Stimulated activated CD4-positive, alpha-beta T cell treated with anti-CD3 and anti-CD28 coated beads, Interleukin-1b, Interleukin-23, amount 100 ng/mL, for 1 hour (primary cell): ENCODE measurements at places on chromosomes 6 and 20.
A peak's percentile ranks its signal among the peaks of the same experiment; 100 is the strongest.

DNA sequence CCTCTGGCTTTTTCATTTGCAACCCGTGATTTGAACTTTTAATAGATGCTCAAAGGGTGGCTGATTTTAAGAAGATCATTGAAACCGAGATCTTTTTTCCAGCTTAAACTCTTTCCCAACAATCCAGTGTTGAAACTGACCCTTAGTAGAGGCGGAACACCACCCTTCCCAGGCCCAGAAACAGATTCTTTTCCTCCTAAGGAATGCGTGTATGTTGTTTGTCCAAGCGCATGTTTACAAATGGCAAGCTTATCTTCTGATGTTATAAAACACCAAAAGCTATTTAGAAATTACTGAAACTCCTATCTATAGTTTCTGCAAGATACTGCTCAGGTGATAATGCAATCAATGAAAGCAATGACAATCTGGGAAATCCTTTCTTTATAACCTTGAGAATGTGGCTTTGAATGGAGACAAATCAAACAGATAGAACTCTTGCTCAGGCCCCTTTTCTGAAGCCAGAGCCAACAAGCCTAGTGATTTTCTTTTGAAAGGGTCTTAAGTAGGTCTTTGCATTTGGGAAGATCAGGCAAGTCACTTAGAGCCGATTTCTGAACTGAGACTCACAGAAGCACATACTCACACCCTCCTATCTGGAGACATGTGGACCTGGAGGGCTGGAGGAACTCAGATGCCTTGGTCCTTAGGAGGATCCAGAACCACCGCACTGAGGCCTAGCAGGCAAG is 9.1 kb downstream of the BANF2 start:
- no peak for DNase-seq

DNA sequence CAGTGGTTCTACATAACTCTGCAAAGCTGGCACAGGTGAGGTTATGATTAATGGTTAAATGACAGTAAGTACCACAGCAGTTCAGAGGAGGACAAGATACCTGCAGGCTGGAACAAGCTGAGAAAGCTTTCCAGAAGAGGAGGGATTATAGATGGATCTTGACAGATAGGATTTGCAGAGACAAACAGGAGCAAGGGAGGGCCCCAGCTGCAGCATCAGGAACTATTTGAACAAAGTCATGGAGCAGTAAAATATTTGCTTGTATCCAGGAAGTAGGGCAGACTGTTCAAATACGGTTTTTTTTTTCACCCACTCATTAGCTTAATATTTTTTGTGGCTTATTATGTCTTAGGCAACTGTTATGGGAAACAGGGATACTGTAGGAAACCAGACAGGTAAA is 144.4 kb upstream of the MAN1A1 start:
- no peak for DNase-seq

DNA sequence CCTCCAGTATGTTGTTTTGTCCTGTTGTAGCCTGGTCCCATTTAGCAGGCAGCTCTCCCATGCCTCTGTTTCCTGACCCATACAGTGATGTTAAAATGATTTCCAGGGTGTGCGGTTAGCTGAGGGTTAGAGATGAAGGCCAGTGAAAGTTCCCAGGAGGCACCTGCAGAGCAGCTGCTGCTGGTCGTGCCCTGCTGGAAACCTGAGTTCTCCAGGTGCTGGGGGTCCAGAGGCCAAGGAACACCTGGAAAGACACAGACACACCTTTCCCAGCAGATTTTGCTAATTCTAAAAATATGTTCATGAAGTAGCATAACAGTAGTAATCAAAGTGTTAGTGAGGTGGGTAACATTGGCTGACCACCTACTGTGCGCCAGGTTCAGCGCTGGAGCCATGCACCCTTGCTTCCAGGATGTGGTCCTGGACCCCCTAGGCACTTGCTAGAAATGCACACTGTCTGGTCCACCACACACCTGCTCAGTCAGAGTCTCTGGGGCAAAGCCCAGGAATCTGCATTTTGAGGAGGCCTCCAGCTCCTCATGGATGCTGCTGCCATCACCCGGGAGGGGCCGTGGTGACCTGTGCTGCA is 118.7 kb downstream of the SYNDIG1 start:
- DNase-seq: no peak

DNA sequence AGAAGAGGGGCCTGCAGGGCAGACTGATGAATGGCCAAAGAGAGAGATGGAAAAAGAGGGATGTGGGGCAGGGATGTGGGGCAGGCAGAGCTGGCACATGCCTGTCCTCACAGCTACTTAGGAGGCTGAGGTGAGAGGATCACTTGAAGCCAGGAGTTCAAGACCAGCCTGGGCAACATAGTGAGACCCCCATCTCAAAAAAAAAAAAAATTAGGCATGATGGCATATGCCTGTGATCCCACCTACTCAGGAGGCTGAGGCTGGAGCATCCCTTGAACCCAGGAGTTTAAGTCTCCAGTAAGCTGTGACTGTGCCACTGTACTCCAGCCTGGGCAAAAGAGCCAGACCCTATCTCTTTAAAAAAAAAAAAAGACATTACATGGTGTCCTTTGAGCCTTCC is 34.8 kb downstream of the RNF8 start:
- DNase-seq: no peak

DNA sequence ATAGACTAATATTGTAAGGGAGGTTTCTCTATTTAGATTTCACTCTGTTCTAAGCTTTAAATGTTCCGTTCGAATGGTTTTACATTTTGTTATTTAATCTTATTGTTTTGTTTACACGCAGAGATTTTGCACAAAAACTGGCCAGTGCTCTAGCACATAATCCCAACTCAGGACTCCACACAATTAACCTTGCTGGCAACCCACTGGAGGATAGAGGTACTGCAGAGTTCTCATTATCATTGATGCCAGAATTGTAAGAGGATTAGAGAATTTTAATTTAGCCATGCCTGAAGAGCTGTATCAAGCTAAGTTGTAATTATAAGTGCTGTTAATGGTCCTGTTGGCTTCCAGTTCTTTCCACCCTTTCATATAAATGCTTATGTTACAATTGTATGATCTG is 179.7 kb upstream of the SCGN start:
- no peak for DNase-seq

- DNase-seq: no peak
Observed at GRCh38 chr6:23983735-23984134, 142.3 kb upstream of the NRSN1 start.

- no peak for DNase-seq
Observed at GRCh38 chr6:37308069-37308815, 45.5 kb upstream of the RNF8 start.

GRCh38 chr20:57712341-57712740 is 2.5 kb upstream of the PMEPA1 start:
- DNase-seq: no peak

- no peak for DNase-seq
Observed at GRCh38 chr20:39568109-39568508, 606.0 kb downstream of the DHX35 start.

DNA sequence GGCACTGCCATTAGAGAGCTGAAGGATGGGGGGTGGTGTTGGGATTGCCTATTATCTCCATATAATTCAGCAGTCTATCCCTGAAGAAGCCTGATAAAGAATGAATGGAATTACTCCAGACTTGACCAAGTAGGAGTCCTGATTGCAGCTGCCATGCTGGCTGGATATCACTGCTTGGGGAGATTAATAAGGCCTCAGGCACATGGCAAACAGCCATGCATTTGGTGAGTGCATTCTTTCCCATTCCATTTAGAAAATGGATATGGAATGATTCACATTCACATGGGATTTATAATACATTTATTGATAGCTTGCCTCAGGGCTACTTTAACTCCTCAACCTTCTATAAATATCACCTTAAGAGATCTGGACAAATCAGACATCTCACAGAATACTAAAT is 49.6 kb upstream of the HLA-A start:
- DNase-seq: no peak

- no peak for DNase-seq
Observed at GRCh38 chr20:41228858-41229257, 88.7 kb downstream of the ZHX3 start.

GRCh38 chr20:37190354-37191112 is 11.2 kb upstream of the MROH8 start:
- DNase-seq: no peak

- no peak for DNase-seq
Observed at GRCh38 chr6:46217671-46218131, 46.9 kb upstream of the ENPP5 start.

- DNase-seq: no peak
Observed at GRCh38 chr6:41075651-41076626, 3.2 kb downstream of the NFYA start.

DNA sequence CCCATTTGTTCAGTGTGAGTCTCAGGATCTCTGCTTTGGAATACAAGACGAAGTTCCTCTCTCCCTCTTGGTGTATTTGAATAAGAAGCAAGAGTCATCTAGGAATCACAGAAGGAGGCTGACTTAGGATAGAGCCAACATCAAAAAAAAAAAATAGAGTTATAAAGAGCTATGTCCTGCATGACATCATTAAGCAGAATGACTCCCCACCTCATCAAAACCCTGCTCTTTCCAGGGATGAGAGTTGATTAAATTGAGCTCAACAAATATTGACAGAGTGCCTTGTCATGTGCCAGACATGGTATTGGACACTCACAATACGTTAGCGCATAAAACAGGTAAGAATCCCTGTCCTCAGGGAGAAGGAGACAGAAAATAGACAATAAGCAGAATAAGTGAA is 48.6 kb upstream of the TNFAIP3 start:
- DNase-seq: no peak

GRCh38 chr6:163588220-163588919 is 173.9 kb downstream of the QKI start:
- DNase-seq: no peak

DNA sequence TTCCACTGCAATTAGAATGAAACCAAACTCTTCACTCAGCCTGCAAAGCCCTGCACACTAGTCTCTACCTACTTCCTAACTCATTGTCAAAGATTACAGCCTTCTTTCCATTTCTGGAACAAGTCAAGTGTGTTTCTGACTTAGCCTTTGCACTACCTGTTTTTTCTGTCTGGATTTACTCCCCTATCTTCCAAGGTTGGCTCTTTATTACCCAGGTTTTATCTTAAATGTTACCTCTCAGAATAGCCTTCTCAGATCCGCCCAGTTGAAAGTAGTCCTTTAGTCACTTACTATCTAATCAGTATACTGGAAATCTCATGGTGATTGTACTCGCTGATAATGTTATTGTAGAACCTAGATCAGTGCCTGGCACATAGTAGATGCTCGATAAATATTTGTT is 42.7 kb downstream of the TBPL1 start:
- no peak for DNase-seq

GRCh38 chr6:169048865-169049205 is 204.8 kb downstream of the THBS2 start:
- DNase-seq: no peak

GRCh38 chr6:30769088-30769852 is 24.9 kb upstream of the IER3 start:
- DNase-seq: peak; percentile 72

DNA sequence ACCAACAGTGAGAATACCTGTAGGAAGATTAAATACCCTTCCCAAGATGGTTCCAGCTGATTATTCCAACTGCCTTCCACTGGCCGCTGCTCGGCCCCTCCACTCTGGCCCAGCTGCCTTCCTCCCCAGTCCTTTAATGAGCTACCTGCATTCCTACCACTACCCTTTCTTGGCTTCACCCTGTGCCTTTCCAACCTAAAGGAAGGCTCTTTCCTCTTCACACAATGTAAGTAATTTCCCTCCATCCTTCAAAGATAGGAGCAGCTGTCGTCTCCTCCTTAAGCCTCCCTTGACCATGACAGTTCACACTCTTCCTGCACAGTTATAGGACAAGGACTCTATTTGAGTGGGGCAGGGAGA is 16.2 kb upstream of the SNX9 start:
- DNase-seq: no peak

DNA sequence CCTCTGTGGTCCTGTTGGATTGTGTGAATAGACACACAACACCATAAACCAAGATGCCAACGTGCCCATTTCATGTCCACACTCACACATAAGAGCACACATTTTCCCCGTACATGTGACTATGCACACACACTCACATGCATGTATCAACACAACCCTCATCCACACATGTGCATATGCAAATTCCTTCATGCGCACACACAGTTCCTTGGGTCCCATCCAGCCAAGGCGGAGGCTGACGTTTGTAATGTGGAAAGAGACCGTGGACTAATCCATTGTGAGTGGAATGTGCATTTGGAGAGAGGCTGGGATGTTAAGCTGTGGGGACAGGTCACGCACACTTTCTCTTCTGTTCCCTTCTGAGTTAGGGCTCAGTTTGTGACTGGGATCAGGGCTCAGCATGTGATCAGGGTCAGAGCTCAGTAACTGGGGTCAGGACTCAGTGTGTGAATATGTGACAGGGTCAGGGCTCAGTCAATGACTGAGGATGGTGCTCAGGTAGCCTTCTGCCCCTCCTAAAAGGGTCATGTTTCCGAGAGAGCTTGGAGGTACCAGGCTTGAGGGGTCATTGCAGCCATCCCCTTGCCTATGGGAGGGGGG is 628 bp upstream of the BPIFB2 start:
- DNase-seq: no peak

DNA sequence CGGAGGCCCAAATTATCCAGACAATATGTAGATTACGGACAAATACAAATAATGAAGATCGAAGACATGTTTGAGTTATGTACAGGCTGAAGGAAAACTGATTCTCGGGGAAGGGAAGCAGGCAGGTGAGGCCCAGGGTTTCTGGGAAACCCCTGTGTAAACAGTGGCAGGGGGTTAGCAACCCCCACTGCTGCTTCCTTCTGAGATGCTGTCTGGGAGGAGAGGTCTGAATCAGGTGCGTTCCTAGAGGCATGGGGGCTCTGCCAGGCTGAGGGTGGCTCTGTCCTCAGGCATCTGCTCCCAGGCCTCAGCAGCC is 7.2 kb upstream of the MDGA1 start:
- DNase-seq: no peak

DNA sequence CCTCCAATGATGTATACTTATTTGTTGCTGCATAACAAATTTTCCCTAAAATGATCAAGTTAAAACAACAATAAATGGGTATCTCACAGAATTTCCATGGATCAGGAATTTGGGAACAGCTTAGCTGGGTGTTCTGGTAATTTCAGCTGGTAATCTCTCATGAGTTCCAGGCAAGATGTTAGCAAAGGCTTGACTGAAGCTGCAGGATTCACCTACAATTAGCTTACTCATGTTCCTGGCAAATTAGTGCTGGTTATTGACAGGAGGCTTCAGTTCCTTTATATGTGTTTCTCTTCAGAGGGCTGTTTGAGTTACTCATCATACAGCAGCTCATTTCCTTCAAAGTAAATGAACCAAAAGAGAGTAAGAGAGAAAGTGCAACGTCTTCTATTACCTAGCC is 506.3 kb upstream of the IMPG1 start:
- no peak for DNase-seq

GRCh38 chr20:40666336-40666735 is 22.7 kb downstream of the MAFB start:
- no peak for DNase-seq

GRCh38 chr20:62697468-62697912 is 11.1 kb upstream of the NTSR1 start:
- no peak for DNase-seq

- DNase-seq: no peak
Observed at GRCh38 chr6:40695114-40695513, 108.0 kb upstream of the LRFN2 start.

DNA sequence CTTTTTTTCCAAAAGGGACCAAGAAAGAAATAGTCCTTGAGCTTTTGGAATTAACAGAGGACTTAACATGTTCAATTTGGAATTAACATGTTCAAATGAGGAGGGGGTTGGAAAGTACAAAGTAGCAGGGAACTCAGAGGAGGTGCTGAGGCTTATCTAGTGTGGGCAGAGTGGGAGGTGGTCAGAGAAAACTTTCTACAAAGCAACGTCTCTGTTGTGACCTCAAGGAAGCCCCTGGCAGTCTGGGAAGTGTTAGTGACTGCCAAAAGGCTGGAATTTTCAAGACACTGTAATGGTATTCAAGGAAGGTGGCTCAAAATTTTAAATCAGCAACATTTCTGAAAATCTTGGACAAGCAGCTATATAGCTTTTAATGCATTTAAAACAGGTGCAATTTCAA is 7.3 kb downstream of the ECI2 start:
- DNase-seq: no peak
